ENCODE measurements at places on chromosomes 1 and 21. TPM values are rescaled to one million over a fixed set of nuclear protein-coding genes. Genes with fewer than 3 reads are reported as not detected.

The PDZK1IP1 gene
- not detected for total RNA-seq

- peaks cover 39% of the 10 kb centered on the region for H3K4me1 ChIP-seq
- DNase-seq, result no peak
- H3K27ac ChIP-seq, result peak overlapping the region; percentile 7
- no peak overlapping the region for H3K4me3 ChIP-seq
- H3K27me3 ChIP-seq, result no peaks in the 10 kb centered on the region
- H3K36me3 ChIP-seq, result no peaks in the 10 kb centered on the region
These were observed 9.6 kb downstream of the FMO5 start for GRCh38 chr1:147215540-147215916.

GRCh38 chr1:113542221-113542701 is 151.9 kb downstream of the MAGI3 start:
- no peak overlapping the region for H3K4me3 ChIP-seq
- no peaks in the 10 kb centered on the region for H3K36me3 ChIP-seq

GRCh38 chr1:6507037-6507428 is 15.6 kb upstream of the PLEKHG5 start:
- H3K27me3 ChIP-seq, result no peaks in the 10 kb centered on the region
- no peak overlapping the region for H3K27ac ChIP-seq
- no peak for DNase-seq
- H3K4me1 ChIP-seq, result no peaks in the 10 kb centered on the region
- H3K36me3 ChIP-seq, result no peaks in the 10 kb centered on the region

DNA sequence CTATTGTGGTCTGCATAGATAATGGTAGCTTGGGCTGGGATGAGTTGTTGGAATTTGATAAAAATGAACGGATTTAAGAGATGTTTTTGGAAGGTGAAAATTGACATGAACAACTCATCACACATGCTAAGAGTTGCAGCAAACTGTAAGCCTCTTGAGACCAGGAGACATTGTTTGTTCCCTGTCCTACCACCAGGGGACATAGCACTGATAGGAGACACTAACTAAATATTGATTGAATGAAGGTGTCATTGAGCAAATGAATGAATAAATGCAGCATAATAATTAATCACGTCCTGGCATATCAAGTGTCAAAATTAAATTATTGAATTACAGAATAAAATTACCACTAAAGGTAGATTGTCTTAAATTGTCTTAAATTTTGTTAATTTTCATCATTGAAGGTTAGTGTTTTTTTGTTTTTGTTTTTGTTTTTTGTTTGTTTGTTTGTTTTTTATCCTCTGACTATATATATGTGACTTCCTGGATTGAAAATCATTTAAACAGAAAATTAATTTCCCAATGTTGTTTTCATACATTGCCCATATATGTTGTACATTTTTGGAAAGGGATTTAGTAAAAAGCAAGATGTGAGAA is 285.3 kb upstream of the C1orf105 start:
- H3K36me3 ChIP-seq, result no peaks in the 10 kb centered on the region
- H3K27ac ChIP-seq, result no peak overlapping the region
- no peaks in the 10 kb centered on the region for H3K27me3 ChIP-seq
- no peak for DNase-seq

The CFAP74 gene
- total RNA-seq, result not detected

DNA sequence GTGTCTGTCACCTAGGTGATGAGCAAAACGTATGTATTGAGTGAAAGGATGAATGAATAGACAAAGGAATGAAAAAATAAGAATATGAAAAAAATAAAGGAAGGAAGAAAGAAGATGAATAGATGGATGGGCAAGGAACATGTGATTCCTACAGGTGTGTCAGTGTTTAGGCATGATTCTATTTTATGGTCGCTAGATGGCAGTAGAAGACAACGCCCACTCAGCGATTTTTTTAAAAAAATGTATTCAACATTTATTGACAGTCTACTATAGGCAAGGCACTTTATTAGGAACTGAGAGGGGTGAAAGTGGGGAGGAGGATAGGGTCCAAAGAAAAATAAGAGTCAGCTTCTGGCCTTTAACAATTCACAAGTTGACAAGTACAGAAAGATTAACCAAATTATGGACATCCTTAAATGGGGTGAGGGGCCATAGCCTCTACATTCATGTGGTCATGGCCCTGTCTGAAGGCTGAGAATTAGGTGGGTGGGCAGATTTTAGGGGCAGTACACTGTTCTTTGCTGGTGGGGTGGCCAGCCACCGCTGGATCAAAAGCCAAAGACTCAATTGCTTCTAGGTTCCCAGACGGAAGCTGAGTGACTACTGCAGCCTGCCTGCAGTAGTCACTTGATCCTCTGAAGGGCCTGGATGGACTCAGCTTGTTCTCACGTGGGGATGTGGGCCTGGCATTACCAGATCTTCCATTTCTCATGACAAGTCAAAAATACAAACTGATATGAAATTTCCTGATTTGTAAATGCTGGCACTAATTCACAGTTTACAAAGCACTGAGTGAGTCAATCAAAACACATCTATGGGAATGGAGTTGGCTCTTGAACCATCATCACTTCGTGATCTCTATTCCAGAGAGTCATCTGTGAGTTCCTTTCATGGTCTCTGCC is 83.9 kb downstream of the FASLG start:
- DNase-seq, result peak; percentile 56
- no peak overlapping the region for H3K27ac ChIP-seq
- no peaks in the 10 kb centered on the region for H3K36me3 ChIP-seq
- no peak overlapping the region for H3K4me3 ChIP-seq

The OBSCN gene
- 11.2 TPM for total RNA-seq

GRCh38 chr1:217027403-217028080 is 304.3 kb upstream of the ESRRG start:
- no peak overlapping the region for H3K4me3 ChIP-seq
- H3K27me3 ChIP-seq, result no peaks in the 10 kb centered on the region
- H3K36me3 ChIP-seq, result no peaks in the 10 kb centered on the region
- no peak overlapping the region for H3K27ac ChIP-seq
- H3K4me1 ChIP-seq, result peaks cover 4% of the 10 kb centered on the region
- DNase-seq, result no peak

The GNAT2 gene
- total RNA-seq, result 0.96 TPM

GRCh38 chr1:231781892-231782291 is 155.3 kb downstream of the DISC1 start:
- no peak overlapping the region for H3K4me3 ChIP-seq
- H3K4me1 ChIP-seq, result no peaks in the 10 kb centered on the region
- H3K27ac ChIP-seq, result no peak overlapping the region
- H3K36me3 ChIP-seq, result no peaks in the 10 kb centered on the region
- no peak for DNase-seq
- no peaks in the 10 kb centered on the region for H3K27me3 ChIP-seq

DNA sequence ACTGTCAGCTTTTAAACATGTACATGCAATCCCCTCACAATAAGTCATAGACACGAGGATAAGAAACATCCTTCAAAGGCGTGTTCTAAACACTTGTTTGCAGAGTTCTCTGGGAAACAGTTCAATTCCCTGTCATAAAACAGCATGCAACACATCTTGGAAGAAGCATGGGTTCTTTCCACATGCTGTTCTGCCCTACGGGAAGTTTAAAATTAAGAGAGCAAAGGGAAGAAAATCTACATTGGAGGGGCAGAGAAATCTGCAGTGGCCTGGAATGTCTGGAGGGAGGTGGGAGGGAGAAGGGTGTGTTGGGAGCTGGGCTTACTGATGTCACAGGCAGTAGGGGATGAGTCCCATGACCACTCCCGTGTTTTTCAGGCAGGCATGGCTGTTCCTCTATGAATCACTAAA is 98.3 kb upstream of the SLC2A1 start:
- no peaks in the 10 kb centered on the region for H3K36me3 ChIP-seq
- H3K27ac ChIP-seq, result peak overlapping the region; percentile 89
- H3K4me1 ChIP-seq, result peaks cover 61% of the 10 kb centered on the region
- no peak overlapping the region for H3K4me3 ChIP-seq

GRCh38 chr1:3785456-3786157 is 10.7 kb downstream of the LRRC47 start:
- DNase-seq, result no peak
- no peaks in the 10 kb centered on the region for H3K4me1 ChIP-seq
- H3K36me3 ChIP-seq, result peaks cover 5% of the 10 kb centered on the region
- no peak overlapping the region for H3K4me3 ChIP-seq
- H3K27ac ChIP-seq, result no peak overlapping the region
- no peaks in the 10 kb centered on the region for H3K27me3 ChIP-seq

The SYF2 gene
- 66.3 TPM for total RNA-seq

- no peak overlapping the region for H3K27ac ChIP-seq
- no peaks in the 10 kb centered on the region for H3K36me3 ChIP-seq
- no peak for DNase-seq
- no peaks in the 10 kb centered on the region for H3K4me1 ChIP-seq
These were observed 469.5 kb upstream of the CHRM3 start for GRCh38 chr1:238916828-238917227.

GRCh38 chr1:36472656-36473055 is 8.5 kb upstream of the MRPS15 start:
- no peaks in the 10 kb centered on the region for H3K36me3 ChIP-seq
- H3K27me3 ChIP-seq, result no peaks in the 10 kb centered on the region
- DNase-seq, result no peak

The ZSCAN20 gene
- 6.8 TPM for total RNA-seq

- no peaks in the 10 kb centered on the region for H3K27me3 ChIP-seq
- peak overlapping the region; percentile 72 for H3K27ac ChIP-seq
- H3K36me3 ChIP-seq, result no peaks in the 10 kb centered on the region
- DNase-seq, result peak; percentile 67
These were observed 3.2 kb upstream of the NUAK2 start for GRCh38 chr1:205324781-205325180.

Data from hepatocyte (in vitro differentiated cells).